Erythroblast (primary cell): ENCODE measurements at places on chromosomes 5 and 9.

GRCh38 chr5:76789991-76790581 lies 28.7 kb upstream of the F2RL1 start:
- DNase-seq, result no peak

- DNase-seq, result no peak
Observed at GRCh38 chr9:93680443-93681268, 104.3 kb downstream of the PHF2 start.

DNA sequence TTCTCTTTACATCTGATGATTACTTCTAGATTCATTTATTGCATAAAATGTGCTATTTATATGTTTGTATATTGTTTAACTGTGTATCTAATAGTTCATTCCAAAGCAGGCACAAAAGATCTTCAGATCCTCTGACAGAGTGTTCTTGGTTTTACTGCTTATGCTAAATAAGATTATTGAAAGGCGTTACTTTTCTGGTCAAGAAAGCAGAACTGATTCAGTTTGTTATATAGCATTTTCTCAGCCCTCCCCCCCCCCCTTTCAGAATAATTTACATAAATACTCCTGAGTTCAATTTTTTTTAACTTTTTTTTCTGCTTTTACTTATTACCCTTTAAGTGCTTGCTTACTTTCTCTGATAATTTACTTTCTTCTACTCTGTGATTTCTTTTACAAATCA lies 15.4 kb downstream of the CDC42SE2 start:
- DNase-seq, result no peak

- peak; percentile 20 for DNase-seq
Observed at GRCh38 chr9:86217076-86217755, 42.2 kb downstream of the C9orf153 start.

- no peak for DNase-seq
Observed at GRCh38 chr9:135268981-135269380, 181.5 kb downstream of the OLFM1 start.

- peak; percentile 9 for DNase-seq
Observed at GRCh38 chr9:21967702-21968101, 26.5 kb downstream of the CDKN2A start.

- DNase-seq, result peak; percentile 91
Observed at GRCh38 chr5:43065948-43066798, 26.1 kb upstream of the ANXA2R start.

- no peak for DNase-seq
Observed at GRCh38 chr9:6644346-6645104, 1.0 kb downstream of the GLDC start.

- DNase-seq, result no peak
Observed at GRCh38 chr5:120735076-120735475, 271.0 kb downstream of the PRR16 start.

DNA sequence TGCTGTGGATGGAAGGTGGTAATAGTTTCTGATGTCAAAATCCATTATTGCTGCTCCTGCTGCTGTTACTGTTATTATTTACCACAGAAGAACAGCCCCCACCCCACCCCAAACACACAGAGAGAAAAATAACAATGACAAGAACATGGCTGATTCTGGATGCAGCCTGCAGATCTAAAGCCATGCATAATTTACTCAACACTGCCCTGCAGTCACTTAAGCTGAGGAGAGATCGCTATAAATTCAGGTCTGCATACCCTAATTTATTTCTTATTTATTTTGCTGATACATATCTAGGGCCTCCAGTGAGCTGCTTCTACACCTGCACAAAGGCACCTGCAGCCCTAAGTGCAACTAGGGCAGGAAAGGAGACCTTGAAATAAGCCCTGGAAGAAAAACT lies 132.0 kb downstream of the TRIM32 start:
- DNase-seq, result no peak

- no peak for DNase-seq
Observed at GRCh38 chr5:134095887-134096589, 18.4 kb upstream of the TCF7 start.

DNA sequence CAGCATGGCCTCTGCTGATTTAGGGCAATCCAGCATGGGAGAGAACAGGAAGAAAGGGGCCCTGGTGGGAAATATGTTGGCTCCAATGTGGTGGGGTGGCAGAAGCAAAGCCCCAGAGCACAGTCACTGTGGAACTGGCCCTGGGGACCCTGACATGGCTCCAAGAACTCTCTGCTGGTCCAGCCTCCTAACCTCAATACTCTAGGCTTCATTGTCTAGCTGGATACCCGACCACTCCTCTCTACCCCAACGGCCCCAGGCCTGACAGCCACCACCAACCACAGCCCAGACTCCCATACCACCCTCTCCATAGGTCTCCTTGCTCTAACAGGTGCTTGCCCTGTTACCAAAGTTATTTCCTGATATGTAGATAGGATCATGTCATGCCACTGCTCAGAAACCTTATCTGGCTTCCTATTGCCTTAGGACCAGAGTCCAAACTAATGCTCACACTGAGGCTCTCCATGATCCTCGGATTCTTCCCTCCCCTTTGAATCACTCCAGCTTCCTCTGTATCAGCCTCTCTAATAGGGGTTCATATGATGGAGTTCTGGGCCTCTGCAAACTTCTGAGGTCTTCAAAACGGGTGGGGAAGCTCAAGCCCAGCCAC lies 12.9 kb downstream of the ACSL6 start:
- DNase-seq, result no peak

DNA sequence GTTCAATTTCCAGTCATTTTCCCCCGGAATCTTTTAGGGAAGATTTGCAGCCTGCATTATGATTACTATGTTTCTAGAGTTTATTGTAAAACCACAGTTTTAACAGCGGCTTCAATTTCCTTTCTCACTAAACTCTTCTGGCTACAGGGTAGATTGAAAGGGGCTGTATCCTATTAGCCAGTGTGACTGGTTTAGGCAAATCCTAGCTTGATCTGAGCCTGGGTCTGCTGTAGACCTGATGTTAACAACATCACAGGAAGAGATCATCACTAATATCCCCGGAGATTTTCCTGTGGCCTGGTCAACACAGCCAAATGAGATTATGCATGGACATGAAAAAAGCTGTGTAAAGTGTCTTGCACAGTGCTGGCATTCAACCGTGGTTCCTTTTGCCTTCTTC lies 33.4 kb downstream of the STOM start:
- DNase-seq, result no peak

GRCh38 chr9:104536756-104537155 lies at the start of gene OR13C3:
TSS of gene OR13C3 (minus strand) at chr9:104536856. CDS start at chr9:104536723, 133 bp downstream.
- no peak for DNase-seq

GRCh38 chr5:2697446-2698200 lies 53.9 kb downstream of the IRX2 start:
- no peak for DNase-seq

GRCh38 chr5:8355981-8356380 lies 487.0 kb downstream of the MTRR start:
- no peak for DNase-seq

DNA sequence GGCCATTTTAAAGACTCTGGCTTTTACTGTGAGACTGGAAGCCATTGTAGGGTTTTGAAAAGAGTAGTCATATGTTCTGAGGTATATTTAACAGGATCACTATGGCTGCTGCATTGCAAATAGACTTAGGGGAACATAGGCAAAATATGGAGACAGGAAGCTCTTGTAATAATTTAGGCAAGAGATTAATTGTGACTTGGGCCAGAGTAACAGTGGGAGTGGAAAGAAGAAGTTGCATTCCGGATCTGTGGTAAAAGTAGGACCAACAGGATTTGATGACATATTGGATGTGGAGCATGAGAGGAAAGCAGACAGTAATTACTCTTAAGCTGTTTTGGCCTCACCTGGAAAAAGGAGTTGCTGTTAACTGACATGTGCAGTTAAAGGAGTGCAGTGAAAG lies 85.6 kb downstream of the SMIM15 start:
- DNase-seq, result no peak

DNA sequence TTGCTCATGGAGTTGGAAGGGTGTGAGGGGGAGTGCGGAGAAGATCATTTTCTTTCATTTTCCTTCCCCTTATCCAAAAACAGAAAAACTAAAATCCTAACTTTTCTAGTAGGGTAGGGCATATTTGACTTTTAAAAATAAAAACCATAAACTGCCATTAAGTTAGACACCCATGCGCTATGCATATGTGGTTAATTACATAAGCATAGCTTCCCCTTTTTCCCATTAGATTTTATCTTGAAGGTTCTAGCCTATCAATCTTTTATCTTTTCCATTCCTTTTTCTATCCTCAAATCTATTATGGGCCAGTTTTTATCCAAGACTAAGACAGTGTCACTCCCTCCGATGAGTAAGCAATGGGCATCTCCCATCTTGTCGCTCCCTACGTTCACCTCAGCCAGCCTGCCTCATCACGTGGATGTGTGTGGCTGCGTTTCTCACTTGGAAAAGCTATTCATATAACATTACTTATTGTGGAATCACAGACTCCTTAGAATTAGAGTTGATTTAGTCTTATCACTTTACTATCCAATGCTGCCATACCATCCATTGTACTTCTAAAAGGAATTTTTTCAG lies 49.2 kb downstream of the PCSK5 start:
- DNase-seq, result no peak

DNA sequence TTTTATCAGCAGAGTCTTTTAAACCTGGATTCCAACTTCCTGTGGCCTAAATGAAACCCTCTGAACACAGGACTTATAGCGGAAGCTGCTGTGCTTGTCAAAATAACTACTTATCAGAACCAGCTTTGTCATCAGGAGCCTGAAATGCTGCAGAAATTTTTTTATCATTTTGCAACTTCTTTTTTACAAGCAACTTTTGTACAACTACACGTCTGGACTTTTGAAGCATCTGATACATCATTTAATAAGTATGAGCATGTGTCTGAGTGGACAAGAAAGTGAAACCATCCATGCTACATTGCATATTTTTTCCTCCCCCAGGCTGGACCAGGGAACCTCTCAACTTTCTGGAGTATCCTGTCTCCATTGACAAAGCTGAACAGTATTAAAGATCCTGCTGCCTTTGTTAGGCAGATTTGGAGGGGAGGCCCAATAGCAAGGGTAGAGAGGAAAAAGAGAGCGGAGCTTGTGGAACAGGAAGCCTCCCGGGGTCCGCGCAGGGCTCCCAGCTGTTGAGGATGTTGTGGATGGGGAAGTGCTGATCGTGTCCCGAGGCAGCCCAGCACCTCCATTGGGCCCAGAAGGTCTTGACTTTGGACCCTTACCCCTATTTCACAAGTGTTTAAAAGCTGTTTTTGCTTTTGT lies 196.6 kb downstream of the MSX2 start:
- no peak for DNase-seq

GRCh38 chr9:133609311-133610098 lies at the start of gene FAM163B:
TSS of gene FAM163B (minus strand) at chr9:133609389. CDS start at chr9:133580223, 29,166 bp downstream.
- DNase-seq, result peak; percentile 52

DNA sequence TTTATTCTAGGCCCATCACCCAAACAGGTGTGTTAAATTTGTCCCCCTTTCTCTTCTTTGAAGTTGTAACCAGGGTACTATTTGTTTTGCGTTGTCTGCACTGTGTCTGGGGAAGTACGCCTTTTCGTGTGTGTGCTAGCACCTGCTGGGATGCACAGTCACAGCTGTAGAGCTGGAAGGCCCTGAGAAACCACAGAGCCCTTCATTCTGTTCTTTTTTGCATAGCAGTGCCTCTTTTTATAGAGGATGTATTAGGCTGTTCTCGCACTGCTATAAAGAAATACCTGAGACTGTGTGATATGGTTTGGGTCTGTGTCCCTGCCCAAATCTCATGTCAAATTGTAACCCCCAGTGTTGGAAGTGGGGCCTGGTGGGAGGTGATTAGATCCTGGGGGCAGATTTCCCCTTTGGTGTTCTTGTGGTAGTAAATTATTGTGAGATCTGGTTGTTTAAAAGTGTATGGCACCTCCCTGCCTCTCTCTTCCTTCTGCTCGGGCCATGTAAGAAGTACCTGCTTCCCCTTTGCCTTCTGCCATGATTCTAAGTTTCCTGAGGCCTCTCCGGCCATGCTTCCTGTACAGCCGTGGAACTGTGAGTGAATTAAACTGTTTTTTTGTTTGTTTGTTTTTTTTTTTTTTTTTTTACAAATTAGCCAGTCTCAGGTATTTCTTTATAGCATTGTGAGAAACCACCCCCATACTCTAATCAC lies 14.0 kb downstream of the SEC61B start:
- DNase-seq, result peak; percentile 48

- no peak for DNase-seq
Observed at GRCh38 chr5:153222936-153223335, 267.5 kb upstream of the GRIA1 start.

DNA sequence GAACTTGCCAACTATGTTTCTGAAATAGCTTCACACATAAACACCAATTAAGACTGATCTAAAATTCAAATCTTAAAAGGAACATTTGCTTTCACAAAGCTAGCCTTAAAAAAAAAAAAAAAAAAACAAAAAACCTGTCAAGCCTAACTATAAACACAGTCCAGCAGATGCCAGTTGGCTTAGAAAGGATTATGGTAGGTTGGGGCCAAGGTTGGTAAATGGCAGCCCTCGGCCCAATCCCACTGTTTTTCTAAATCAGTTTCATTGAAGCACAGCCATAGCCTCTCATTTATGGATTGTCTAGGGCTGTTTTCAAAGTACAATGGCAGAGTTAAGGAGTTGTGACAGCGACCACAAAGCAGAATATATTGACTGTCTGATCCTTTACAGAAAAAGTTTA lies 75.7 kb upstream of the FRRS1L start:
- no peak for DNase-seq

- peak; percentile 4 for DNase-seq
Observed at GRCh38 chr9:5025416-5025815, 40.3 kb downstream of the JAK2 start.

DNA sequence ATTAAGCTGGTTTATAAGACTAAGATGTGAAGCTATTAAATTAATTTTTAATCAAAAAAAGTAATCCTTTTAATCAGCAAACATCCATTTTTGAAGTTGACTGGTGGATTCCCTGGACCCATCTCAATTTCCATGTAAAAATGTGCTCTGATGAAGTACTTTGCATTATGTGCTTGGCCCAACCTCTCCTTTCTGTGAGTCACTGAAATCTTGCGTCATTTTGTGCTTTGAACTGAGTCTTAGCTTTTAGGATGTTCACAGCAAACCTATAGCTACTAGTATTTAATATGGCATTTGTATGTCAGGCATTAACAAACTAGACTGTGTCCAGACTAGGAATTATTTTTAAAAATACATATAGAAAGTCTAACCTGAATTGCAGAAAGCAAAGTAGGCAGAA lies 55.0 kb upstream of the CDH12 start:
- no peak for DNase-seq

DNA sequence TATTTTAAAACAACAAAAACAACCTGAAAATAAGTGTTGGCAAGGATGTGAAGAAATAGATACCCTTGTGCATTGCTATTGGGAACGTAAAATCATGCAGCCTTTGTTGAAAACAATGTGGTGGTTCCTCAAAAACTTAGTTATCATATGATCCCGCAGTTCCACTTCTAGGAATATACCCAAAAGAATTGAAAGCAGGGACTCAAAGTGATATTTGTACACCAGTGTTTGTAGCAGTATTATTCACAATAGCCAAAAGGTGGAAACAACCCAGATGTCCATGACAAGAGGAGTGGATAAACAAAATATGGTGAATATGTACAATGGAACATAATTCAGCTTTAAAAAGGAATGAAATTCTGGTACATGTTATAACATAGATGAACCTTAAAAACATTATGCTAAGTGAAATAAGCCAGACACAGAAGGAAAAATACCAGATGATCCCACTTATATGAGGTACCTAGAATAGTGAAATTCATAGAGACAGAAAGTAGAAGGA lies 29.0 kb downstream of the IRF1 start:
- no peak for DNase-seq

- DNase-seq, result no peak
Observed at GRCh38 chr5:128538250-128539037, 399 bp upstream of the FBN2 start.

- DNase-seq, result no peak
Observed at GRCh38 chr9:87898151-87898550, 15.5 kb downstream of the SPATA31E1 start.

- DNase-seq, result no peak
Observed at GRCh38 chr5:801472-801871, 16.9 kb upstream of the ZDHHC11B start.

- DNase-seq, result peak; percentile 70
Observed at GRCh38 chr5:132458651-132459030, 31.9 kb downstream of the IRF1 start.
